NCI-H510A treated with DMSO at 0.1 percent for 48 hours (cell line): ENCODE measurements at places on chromosomes 5 and 9.

DNA sequence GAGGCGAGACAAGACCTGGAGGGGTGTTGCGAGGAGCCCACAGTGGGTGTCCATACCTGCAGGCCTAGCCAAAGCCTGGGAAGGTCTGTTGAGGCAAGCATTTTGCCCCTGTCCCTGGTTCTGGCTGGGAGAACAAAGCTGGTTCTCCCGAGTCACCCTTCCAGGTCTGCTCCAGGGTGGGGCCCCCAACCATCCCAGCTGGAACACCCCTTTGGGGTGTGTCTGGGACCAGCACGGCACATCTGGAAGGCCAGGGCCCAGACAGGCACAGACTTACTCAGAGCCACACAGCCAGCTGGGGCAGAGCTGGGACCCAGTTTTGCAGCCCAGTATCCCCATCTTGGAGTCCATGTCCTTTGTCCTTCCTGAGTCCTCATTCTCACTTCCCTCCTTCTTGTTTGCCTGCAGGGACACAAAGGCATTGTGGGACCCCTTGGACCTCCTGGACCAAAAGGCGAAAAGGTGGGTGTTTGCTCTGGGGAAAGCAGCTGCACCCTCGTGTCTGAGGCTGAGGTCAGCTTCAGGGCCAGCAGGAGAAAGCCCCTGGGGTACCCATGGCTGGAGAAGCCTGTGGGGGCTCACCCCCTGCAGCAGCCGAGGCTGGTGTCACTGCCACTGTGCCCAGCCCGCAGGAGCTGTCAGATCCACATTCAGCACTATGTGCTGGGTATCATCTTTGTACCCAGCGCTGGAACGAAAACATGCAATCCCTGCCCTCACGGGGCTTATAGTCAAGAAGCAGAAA lies 38.4 kb upstream of the ORM1 start:
- no peak for DNase-seq

DNA sequence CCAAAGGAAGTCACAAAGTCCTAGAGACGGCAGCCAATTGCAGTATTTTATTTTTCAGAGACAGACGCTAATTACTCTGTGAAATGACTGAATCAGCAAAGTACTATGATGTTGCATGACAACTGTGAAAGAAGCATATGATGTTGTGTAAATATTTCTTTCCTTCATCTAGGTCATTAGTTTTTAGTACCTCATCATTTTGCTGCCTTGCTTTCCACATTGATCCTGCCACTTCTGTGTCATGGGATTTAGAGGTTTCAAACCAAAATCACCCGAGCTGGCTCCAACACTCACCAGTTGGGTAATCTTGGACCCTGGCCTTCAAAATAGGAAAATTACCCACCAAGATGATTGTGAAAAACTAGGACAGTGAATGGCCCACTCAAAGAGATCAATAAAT lies 585.2 kb downstream of the ACTL7B start:
- DNase-seq: no peak

GRCh38 chr5:30040488-30041118 lies 1152.9 kb upstream of the CDH6 start:
- DNase-seq: peak; percentile 77

GRCh38 chr5:65738305-65738704 lies 16.3 kb downstream of the NLN start:
- DNase-seq: no peak

DNA sequence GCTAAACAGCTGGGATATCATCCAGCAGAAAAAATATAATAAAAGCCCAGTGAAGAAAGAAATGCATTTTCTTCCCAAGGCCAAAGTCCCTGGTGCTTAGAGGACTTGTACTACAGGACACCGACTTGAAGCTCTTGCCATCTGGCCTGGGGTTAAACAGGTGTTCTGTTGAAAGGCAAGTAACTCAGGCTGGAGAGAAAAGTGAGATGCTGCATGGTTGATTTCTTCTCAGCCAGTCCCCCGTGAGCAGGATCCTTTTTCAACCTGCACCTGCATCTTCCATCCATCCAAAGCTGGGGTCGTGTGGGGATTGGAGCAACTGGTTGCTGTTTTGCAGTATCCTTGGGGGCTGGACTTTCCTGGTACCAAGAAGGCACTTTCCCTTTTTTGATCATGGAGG lies 146.1 kb upstream of the RPS23 start:
- no peak for DNase-seq

GRCh38 chr9:89879701-89880100 lies 274.9 kb downstream of the GADD45G start:
- DNase-seq: no peak

GRCh38 chr5:116885825-116886224 lies 311.2 kb upstream of the SEMA6A start:
- no peak for DNase-seq

GRCh38 chr5:143610946-143611345 lies 201.0 kb upstream of the HMHB1 start:
- DNase-seq: no peak

GRCh38 chr5:151183456-151184245 lies 26.1 kb upstream of the ANXA6 start:
- no peak for DNase-seq

DNA sequence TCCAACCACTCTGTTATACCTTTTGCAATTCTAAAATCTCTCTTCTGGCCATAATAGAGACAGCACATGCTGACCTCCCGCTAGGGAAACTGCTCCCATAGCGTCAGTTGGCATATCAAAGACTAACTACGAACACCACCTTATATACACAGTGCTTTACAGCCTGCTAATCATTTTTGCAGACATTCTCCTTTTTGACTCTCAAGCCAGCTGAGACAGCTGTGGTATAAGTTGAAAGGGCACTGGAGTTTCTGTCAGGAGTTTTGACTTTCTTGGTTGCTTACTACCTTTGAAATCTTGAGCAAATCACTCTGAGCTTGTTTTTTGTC lies 160.2 kb upstream of the TBCA start:
- DNase-seq: no peak

DNA sequence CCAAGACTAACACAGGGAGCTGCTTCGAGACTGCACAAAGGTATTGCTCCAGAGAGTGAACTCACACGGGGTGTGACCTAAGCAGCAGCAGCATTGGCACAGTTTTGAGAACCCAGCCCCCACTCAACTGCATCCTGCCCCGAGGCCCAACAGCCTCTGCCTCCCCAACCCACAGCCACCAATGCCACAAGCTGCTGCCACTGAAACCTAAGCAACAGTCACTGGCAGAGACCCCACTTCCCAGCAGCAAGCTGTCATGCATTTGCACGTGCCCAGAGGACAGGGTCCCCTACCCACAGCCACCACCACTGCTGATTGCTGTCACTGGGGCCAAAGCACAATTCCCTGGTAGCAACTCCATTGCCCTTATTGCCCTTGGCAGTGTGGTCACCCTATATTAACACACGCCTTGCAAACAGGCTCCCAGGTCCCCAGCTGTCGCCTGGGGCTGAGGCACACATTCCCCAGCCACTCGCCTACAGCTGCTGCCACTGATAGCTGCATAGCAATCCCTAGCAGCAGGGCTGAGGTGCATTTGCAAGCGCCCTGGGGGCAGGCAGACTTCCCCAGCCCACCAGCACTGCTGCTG lies 141.0 kb downstream of the AGTPBP1 start:
- no peak for DNase-seq

DNA sequence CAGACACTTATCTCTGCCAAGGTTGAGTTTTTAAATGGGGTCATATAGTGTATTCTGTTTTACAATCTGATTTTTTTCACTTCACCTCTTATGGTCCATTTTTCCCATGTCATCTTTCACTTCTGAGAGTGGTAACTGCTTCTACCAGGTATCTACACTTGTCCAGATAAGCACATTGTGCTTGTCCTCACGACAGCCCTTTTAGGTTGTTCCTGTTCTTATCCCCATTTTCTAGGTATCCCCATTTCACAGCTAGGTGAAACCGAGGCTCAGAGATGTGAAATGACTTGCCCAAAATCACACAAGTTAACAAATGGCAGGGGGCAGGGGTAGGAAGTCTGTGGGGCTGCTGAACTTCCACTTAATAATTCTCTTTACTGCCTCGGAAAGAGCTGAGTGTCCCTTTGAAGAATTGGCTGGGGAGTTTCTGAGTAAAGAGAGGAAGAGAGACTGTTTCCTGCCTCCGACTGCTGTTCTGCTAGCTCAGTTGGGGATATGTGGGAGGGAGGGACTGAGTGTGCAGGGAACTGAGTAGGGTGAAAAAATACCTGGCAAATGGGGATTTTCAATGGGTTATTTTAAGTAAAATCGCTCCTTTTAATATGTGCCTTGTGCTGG lies 255.4 kb downstream of the GRIA1 start:
- DNase-seq: no peak
